ENCODE measurements at places on chromosomes 7 and 10.

DNA sequence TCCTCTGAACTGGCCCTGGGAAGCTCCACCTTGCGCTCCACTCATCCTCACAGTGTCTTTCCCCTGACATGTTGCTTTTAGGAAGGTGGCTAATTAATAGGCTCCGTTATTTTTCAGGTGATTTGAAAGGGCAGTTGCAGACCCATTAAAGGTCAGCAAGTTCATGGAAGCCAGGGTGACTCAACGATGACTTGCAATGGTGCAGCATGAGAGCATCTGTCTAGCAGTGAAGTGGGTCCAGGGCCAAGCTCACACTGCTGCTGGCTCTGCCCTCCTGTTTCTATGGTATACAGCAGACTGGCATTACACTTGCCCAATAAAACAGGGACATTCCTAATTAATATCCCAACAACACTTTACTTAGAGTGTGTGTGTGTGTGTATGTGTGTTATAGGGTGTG lies 68.8 kb upstream of the WDR11 start:
- no peak for DNase-seq

- DNase-seq = no peak
These were observed 9.1 kb downstream of the WIPF3 start for GRCh38 chr7:29815181-29816105.

DNA sequence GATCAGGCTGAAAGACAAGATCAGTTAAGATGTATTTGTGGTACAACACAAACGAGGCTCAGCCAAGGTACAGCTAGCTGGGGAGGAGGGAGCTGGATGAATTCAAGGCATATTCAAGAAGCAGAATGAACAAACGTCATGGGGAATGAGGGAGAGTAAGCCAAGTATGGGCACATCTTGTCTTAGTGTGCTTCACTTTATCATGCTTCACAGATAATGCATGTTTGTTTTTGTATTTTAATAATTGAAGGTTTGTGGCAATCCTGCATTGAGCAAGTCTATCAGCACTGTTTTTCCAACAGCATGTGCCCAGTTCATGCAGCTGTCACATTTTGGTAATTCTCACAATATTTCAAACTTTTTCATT lies 135.4 kb downstream of the HIBADH start:
- peak; percentile 10 for DNase-seq

GRCh38 chr7:111708072-111708471 lies 145.8 kb upstream of the IMMP2L start:
- no peak for DNase-seq

GRCh38 chr10:128286762-128287500 lies 160.7 kb upstream of the MKI67 start:
- DNase-seq = no peak

DNA sequence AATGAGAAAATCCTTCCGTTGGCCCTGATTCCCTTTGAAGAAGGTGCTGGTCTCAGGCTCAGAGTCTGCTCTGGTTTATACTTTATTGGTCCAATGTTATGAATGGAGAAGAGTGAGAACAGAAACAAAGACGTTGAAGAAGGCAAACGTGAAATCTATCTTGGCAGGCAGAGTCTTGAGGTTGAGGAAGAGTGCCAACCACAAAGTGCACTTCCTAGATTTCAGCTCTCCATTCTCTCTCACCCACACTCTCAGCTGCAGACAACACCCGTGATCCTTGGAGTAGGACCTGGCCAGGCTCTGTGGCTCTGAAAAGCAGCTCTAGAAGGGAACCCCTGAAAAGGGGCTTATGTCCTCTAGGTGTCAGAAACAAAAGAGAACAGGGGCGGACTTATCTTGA lies 128.9 kb upstream of the PLXNA4 start:
- no peak for DNase-seq

DNA sequence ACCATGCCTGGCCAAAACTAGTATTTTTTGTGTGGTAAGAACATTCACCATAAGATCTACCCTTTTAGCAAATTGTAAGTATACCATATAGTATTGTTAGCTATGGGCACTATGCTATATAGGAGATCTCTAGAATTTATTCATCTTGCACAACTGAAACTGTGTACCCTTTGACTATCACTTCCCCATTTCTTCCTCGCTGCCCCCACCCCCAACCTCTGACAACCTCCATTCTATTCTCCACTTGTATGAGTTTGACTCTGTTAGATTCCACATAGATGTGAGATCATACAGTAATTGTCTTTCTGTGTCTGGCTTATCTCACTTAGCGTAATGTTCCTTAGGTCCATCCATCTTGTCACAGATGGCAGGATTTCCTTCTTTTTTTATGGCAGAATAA lies 3.6 kb downstream of the CASP7 start:
- no peak for DNase-seq

DNA sequence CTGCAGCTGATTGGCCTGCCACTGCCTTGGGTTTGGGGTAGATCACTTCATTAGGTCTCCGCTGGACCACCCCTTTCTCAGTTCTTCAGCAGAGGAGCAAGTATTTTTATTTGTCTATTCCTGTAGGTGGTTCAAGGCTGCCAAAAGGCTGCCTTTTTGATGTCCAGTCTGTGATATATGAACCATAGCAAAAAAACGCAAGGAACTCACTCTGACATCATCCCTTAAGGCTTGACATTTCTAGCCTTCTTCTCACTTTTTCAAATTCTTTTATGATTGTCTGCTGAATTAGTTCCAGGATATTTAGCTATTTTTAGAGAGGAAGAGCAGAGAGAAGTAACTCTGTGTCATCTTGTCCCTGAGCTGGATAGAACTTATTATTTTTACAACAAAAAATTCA lies 269.2 kb downstream of the BAMBI start:
- DNase-seq = peak; percentile 87

- DNase-seq = no peak
These were observed 155.8 kb downstream of the AOAH start for GRCh38 chr7:36568452-36568849.

- DNase-seq = no peak
These were observed 76.7 kb downstream of the SKAP2 start for GRCh38 chr7:26787701-26788100.

DNA sequence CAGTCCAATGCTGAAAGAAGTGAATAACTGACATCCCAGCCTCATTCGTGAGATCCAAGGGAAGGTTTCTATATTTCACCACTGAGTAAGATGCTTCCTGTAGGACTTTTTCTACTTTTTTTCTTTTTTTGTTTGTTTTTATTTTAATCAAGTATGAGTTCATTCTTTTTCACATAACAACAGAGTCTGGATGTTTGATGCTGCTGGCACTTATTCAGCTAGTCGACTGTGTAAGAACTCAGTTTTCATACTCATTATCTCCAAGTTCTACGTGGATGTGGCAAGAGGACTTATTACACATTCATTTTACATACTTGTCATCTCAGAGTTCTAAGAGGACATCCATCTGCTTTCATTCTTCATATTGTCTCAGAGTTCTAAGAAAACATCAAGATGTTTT lies 86.9 kb downstream of the CPXM2 start:
- peak; percentile 21 for DNase-seq

GRCh38 chr7:1988533-1988930 lies 244.2 kb downstream of the MAD1L1 start:
- DNase-seq = no peak

GRCh38 chr10:7272008-7272407 lies 138.8 kb downstream of the SFMBT2 start:
- DNase-seq = no peak

DNA sequence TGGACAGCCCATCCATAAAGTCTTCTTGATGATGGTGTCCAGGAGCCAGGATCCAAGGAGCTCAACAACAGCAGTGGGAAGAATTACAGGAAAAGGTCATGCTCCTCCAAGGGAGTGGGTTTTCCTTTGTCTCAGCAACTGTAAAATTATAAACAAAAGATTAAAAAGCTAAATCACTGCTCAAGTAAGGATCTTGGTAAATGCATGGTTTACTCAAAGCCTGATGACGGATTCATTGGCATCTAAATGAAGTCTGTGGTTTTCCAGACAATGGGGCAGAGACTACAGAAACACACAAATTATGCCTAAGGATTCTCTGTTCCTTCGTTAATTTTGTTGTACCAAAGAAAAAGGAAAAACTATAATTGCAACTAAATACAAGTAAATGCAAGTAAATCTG lies 36.4 kb upstream of the DLX6 start:
- no peak for DNase-seq

DNA sequence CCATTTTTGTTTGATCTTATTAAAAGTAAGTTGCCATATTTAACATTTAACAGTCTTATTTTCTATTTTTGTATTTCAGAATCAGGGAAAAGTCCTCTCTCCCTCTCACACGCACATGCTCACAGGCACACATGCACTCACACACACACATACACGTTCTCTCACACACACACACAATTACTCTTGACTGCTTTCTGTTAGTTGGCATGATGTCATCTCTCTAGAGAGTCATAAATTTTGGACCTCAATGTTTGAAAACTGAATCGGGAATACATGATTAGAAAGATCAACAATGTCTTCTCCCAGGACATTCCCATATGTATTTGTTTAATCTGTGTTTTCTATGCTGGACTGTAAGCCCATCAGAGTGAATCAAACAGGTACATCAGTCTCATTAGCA lies 165.7 kb upstream of the AHR start:
- DNase-seq = no peak

- peak; percentile 60 for DNase-seq
These were observed 26.5 kb downstream of the MRC1 start for GRCh38 chr10:17835688-17836087.

GRCh38 chr10:60759181-60759580 lies 19.1 kb upstream of the CDK1 start:
- no peak for DNase-seq

DNA sequence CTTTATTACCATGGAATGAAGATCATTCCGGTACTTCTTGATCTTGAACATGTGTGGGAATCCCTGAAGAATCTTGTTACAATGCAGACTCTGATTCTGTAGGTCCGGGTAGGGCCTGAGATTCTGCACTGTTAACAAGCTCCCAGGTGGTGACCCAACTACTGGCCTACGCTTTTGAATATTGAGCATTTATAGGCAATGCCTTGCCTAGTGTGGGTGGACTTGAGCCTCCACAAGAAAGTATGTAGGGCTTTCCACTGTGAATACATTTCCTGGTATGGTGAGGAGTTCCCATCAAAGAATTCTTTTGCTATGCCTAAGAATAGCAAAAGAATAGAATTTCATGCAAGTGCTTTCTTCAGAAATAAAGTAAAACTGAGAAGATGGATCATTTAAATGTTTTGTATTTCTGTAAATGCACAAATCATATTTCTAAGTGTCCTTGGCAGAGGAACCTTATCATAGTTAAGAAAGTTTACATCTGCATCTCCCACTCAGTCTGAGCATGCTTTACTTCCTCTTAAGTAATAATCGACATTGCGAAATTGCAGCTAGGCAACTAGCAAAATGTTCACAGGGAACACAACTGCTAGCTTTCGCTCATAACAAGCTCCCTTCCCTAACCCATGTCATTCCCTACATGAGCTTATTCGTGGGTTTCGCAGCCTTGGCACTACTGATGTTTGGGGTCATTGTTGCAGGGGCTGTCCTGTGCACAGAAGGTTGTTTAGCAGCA lies 71.4 kb downstream of the AHR start:
- peak; percentile 99 for DNase-seq

DNA sequence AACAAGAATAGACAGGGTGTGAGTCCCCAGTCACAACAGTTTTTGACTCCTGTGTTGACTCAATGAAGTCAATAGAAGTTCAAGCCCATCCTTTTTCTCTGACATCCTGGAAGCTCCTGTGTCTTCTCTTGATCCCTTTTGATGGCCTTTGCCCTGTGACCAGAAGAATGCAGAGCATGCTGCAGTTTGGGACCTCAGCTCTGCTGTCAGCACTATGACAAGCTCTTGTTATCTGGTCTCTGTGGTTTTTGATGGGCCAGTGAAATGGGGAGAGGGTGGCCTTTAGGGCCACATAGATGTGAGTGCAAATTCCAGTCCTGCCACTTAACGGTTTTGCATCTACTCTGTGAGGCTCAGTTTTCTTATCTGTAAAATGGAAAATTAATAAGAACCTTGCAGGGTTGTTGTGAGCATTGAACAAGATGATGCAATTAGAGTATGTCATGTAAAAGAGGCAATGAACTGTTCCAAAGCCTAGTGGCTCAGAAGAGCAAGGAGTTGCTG lies 102.4 kb upstream of the IKZF1 start:
- no peak for DNase-seq

- DNase-seq = no peak
These were observed 80.7 kb downstream of the FANK1 start for GRCh38 chr10:125976960-125977605.

- DNase-seq = peak; percentile 74
These were observed 9.6 kb upstream of the KIF5B start for GRCh38 chr10:32065856-32066255.

DNA sequence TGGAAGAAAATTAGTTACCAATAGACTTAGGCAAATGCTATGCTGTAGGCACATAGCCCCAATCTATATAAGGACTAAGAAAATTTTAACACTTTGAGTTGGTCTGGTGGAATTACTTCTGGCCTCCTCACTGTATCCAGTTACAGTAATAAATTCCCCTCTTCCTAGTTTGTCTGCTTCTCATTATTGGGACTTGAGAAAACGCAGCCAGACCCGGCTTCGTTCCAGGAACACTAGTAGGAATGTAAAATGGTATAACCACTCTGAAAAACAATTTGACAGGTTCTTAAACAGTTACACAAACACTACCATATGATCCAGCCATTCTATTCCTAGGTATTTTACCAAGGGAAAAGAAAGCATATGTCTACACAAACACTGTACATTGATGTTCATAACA lies 150.2 kb downstream of the VPS50 start:
- DNase-seq = no peak

GRCh38 chr7:1298931-1299885 lies 66.5 kb downstream of the UNCX start:
- no peak for DNase-seq

- peak; percentile 81 for DNase-seq
These were observed 605.1 kb downstream of the SORCS1 start for GRCh38 chr10:106559442-106559841.

- DNase-seq = no peak
These were observed 559 bp upstream of the STEAP2 start for GRCh38 chr7:90210981-90211380.

GRCh38 chr10:2874963-2875362 lies 192.4 kb upstream of the PFKP start:
- no peak for DNase-seq

DNA sequence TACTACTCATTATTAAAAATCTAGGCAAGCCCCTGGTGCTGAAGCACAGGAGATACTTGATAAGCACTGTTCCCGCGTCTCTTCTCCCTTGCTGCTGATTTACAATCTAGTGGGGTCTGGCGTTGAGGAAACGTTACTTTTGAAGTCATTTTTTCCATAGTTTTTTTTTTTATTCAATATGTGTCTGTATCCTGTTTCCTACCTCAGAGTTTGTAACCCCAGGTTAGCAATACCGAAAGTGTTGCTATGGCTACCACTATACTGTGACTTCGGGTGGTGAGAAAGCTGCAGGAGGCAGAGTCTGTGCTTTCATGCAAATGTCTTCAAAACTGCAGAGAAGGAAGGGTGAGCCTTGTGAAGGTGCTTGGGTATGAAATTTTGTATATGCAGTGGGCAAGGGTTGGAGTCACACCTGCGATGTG lies 458.8 kb upstream of the GHITM start:
- no peak for DNase-seq

GRCh38 chr10:112587729-112588128 lies 140.7 kb downstream of the VTI1A start:
- DNase-seq = peak; percentile 17
